ENCODE measurements at places on chromosomes 11 and 22.

DNA sequence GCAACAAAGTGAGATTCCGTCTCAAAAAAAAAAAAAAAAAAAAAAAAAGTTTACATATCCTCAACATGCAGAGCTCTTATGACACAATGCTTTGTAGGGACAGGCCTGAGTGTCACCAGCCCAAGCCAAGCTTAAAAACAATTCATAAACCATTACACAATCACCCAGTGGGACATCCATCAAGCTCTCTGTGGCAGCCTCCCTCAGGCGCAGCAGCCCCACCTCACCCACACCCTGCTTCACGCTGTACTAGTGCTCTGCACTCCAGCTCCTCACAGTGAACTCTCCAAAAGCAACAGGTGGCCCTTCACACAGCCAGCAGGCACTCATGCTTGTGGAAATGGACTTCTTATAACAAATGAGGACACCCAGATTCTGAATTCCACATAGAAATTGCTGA, 3.5 kb upstream of the FOXRED2 start:
- DNase-seq = no peak

DNA sequence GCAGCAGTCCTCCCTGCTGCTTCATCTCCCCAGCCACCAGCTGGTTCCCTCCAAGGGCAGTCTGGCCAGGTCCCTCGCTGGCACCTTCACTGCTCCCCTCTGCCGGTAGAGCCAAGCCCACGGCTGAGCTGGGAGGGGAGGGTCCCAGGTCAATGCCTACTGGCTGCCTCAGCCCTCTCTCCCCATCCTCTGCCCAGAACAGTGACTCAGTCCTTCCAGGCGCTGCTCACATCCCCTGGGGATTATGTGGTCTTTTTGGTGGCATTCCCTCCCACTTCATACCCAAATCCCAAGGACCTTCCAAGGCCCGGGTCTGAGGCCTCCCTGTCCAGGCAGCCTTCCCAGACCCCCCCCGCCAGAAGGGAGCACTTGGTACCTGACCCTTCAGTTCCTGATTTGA, 44.9 kb downstream of the WNT7B start:
- DNase-seq = peak; percentile 42

DNA sequence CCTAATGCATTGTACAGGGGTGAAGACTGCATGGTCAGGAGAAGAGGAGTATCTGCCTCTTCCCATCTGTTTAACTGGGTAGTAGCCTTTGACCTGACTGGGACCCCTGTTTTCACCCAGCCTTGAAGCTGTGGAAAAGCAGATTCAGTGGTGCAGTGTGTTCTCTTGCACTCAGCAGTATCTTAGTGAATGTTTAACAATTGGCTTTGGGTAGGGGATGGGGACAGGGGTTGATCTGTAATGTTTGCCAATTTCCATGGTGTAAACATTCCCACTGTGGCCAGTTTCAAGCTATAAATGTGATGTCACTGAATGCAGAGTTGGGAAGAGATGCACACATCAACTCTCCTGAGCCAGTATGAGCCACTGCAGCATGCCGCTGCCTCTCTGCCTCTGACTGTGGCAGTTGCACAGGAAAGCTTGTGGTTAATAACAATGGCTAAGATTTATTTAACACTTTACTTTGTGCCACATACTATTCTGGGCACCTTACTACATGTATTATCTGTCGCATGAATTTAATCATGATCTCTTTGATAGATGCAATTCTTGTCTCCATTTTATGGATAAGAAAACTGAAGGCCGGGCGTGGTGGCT, 15.7 kb downstream of the FJX1 start:
- no peak for DNase-seq

- DNase-seq = no peak
Observed at GRCh38 chr11:103903621-103904323, 132.7 kb upstream of the DDI1 start.

- DNase-seq = no peak
Observed at GRCh38 chr22:40199223-40199622, 21.5 kb downstream of the TNRC6B start.

DNA sequence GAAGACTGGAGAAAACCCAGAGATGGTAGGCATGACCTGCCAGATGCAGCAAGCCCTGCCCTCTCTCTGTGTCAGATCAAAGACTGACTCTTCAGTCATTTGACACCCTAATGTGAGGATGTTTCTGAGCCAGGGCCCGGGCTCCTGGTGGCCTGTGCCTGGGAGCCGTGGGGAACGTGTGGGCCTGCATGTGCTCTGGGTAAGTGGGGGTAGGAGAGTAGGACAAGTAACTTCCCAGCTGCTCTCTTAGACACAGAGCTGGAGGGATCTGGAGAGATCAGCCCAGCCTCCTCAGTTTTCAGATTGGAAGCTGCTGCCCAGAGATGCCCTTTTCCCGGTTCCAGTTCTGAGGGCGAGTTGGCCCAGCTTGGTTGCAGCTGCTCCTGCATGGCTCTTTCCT, 110.8 kb downstream of the TEAD1 start:
- DNase-seq = no peak

DNA sequence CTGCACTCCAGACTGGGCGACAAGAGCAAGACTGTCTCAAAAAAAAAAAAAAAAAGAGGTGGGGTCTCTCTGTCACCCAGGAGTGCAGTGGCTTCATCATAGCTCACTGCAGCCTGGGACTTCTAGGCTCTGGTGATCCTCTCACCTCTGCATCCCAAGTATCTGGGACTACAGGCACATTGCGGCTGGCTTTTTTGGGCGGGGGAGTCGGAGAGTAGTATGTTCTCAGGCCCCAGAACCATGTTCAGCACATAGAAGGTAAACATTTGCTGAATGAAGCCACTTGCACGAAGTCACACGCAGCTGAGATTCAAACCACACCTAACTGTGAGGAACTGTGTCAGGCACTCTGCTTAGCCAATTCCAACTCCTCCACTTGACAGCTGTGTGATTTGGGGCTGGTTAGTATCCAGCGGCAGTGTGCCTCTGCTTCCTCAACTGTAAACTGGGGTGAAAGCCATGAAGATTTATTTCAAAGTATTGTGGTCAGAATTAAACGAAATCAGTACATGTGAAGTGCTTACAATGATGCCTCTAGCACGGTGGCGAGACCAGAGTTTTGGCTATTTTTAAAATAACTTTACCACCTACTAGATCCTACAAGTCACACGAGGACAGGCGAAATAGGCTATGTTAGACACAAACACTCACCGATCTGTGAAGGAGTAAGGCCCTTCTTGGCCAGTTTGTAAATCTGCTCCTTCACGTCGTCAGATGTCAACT, 789 bp downstream of the RPS13 start:
- peak; percentile 19 for DNase-seq

GRCh38 chr11:107018902-107019493, 722 bp upstream of the GUCY1A2 start:
- peak; percentile 75 for DNase-seq

DNA sequence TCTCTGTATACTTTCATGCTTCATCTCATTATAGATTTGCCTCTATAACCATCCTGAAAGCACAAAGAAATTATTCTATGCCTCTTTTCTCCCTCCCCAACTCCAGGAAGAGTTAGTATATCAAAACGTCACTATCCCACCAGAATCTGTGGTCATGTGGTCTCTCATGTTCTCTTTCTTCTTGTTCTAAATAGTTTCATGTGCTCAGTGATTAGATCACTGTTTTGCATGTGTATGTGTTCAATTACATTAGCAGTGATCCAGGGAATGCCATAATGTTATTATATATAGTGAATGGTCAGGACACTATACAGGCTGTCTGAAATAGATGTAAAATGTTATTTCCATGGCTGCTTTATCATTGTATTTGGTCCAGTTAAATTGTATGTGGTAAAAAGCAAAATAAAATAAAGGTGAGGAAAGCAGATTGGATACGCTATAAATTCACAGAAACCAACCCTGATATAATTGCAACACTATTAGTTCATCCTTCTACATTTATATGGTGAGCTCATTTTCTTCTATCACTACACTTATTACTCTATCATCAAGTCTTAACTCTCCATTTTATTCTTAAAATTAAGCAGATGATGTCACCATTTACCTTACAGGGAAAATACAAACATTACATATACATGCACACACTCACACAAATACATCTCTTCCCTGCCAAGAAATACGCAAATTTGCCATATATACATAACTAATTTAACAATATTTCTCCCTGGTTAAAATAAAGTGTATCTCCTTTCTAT, 26.9 kb upstream of the ANO5 start:
- DNase-seq = no peak

DNA sequence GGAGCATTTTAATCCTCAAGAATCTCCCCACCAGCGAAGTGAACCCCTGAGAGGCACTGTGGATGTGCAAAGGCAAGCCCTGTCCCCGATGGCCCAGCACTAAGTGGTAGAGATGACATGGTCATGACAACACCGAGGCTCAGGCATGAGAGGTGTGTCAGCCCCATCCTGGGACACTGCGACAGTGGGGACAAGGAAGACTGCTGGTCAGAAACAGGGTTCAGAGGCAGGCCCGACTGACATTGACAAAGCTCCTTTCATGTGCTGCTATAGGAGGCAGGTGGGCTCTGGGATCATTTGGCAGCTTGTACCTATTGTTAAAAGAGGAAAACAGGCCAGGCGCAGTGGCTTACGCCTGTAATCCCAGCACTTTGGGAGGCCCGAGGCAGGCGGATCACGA, 54.3 kb upstream of the MYEOV start:
- DNase-seq = no peak

DNA sequence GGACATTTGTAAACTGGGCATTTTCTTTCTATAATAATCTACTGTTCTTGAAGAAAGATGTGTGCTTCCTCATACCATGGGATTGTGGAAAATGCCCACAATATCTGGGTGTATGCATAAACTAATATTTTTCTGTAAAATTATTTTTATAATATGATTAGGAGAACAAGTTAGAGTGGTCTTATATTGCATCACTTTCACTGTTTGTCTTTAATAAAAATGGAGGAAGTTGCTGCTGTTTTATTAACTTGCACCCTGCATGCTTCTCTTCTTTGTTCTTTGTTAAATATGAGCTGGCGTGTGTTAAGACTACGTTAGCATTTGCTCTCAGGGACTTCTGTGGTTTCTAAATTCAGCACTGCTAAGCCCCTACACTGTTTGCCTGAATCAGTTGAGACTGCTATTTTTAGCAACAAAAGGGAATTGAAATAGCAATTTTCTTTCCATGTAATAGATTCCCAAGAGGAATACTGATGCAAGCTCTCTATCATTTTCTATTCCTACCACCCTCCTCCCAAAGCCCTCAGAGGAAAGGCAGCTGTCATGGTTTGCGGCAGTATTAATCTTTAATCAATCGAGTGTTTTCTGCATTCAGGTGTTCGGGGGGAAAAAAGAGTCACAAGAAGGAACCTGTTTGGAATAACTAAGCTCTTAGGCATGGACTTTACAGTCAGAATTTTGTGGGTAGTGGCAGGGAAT, 56.1 kb downstream of the HSD17B12 start:
- DNase-seq = peak; percentile 64

GRCh38 chr11:18865951-18866350, 73.3 kb downstream of the MRGPRX1 start:
- DNase-seq = no peak

GRCh38 chr22:30511109-30511508, 5.6 kb upstream of the SEC14L4 start:
- no peak for DNase-seq

DNA sequence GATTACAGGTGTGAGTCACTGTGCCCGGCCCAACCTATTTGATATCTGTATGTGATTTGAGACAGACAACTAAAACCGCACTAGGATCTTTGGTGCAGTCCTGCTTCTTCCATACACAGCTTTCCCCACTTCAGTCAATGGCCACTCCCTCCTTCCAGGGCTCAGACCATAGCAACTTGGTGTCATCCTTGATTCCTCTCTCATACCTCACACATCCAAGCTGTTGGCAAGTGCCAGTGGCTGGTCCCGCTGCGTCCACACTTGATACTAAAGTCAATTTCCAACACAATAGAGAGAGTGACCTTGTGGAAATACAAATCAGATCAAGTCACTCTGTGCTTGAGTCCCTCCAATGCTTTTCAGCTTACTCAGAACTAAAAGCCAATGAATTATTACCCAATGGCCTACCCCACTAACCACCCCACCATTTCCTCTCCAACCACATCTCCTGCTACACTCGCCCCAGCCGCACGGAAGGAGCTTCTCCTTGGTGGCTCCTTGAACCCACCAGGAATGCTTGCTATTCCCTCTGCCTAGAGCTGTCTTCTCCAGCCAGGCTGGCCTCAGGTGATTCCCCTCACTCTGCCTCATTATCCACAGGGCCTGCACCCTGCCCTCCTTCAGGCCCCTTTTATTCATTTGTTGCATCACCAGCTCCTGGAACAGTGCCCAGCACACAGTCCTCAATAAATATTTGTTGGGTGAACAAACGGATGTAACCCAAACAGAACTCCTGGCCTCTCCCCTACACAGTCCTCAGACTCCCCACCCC, 12.9 kb downstream of the ABTB2 start:
- peak; percentile 96 for DNase-seq

- DNase-seq = peak; percentile 55
Observed at GRCh38 chr11:12150831-12151382, 40.5 kb downstream of the MICAL2 start.

DNA sequence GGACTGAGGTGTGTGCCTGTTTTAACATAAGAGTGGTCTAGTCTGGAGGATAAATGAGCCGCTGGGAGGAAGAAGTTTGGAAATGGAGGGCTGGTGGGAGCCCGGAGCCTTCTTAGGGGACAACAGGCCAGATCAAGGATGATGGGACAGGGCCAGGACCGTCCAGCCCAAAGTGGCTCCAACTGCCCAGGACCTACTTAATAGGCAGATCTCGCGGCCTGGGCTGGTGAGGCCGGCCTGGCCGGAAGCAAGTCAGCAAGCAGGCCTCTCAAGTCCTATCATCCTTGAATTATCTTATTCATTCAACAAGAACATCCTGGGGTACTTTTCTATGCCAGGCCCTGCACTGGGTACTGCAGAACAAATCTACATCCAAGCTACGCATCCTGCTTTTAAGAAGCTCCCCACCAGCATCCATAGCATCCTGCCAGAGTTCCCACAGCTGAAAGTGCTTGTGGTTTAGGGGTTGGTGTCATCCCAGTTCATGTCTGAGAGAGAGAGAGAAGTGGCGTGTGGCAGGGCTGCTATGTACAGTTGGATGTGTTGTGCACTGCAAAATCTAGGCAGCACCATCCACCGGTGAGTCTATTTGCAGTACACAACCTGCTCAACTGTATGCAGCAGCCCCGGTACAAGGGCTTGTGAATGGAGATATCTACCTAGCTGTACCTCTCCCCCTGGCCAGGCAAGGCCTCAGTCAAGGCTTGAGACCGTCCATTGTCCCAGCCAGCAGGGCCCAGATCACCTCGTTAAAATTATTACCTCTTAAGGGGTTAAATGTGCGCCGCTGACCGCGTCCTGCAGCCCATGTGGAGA, 82.1 kb downstream of the FBLN1 start:
- no peak for DNase-seq

- DNase-seq = no peak
Observed at GRCh38 chr11:82863209-82863608, 37.0 kb downstream of the PRCP start.

GRCh38 chr11:78227921-78228320, 39.2 kb downstream of the USP35 start:
- no peak for DNase-seq

Data from cardiac fibroblast (primary cell).